ENCODE measurements at places on chromosomes 2 and 18.

DNA sequence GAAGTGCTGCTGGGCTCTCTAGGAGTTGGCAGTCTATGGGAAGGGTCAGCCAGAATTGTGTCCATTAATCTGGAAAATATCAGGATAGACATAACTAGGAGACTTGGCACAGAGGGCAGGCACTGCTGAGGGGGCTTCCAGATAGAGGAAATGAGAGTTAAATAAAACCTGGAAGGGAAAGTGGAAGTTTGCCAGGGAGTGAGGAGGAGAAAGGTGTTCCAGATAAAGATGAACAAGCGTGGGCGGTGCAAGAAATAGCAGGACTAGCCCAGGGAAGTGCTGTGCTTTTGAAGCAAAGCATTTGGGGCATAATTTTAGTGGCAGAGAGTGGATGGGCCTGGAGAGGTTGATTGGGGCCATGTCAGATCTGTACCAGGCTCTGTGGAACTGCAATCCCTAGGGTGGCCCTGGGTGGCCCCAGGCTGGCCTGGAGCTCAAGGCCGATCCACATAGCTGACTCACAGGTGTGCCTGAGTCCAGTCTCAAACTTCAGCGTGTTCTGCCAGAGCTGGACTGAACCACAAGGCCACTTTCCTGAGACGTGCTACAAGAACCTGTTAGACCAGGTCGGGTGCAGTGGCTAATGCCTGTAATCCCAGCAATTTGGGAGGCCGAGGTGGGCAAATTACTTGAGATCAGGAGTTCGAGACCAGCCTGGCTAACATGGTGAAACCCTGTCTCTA lies 26.9 kb downstream of the GALM start:
- no peak for DNase-seq

- no peak for DNase-seq
Observed at GRCh38 chr2:217553202-217553601, 449.6 kb downstream of the TNS1 start.

DNA sequence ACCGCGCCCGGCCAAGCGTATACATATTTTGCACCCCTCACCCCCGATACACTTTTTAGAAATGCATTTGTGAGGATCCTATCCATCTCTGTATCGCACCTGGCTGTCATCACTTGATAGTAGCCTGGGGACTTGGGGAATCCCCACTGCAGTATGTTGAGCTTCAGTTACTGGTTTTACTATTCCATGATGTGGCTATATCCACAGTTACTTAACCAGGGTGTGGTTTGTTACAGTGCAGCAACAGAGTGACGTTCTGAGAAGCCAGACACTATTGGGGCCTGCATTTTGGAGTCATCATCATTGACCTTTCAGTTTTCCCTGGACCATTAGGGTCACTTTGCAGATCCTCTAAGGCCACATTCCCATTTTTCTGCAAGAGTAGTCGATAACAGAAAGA lies 212.7 kb downstream of the AGAP1 start:
- no peak for DNase-seq

DNA sequence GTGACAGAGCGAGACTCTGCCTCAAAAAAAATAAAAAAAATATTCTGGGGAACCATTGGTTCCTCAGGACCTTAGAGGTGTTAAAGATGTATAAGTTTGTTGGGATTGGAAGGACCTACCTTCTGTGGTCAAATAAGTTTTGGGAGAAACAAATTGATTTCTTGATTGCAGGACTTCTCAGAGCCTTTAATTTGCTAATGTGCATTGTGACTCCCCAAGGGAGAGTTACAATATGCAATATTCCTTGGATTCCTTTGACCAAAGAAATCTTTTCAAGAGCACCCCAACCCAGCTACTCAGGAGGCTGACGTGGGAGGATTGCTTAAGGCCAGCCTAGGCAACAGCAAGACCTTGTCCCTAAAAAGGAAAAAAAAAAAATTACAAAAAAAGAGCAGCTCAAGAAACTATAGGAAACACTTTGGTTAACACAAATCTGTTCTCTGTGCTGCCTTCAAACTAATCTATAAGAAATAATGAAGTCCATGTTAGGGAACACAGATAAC lies 6.5 kb downstream of the NAGK start:
- DNase-seq: no peak

DNA sequence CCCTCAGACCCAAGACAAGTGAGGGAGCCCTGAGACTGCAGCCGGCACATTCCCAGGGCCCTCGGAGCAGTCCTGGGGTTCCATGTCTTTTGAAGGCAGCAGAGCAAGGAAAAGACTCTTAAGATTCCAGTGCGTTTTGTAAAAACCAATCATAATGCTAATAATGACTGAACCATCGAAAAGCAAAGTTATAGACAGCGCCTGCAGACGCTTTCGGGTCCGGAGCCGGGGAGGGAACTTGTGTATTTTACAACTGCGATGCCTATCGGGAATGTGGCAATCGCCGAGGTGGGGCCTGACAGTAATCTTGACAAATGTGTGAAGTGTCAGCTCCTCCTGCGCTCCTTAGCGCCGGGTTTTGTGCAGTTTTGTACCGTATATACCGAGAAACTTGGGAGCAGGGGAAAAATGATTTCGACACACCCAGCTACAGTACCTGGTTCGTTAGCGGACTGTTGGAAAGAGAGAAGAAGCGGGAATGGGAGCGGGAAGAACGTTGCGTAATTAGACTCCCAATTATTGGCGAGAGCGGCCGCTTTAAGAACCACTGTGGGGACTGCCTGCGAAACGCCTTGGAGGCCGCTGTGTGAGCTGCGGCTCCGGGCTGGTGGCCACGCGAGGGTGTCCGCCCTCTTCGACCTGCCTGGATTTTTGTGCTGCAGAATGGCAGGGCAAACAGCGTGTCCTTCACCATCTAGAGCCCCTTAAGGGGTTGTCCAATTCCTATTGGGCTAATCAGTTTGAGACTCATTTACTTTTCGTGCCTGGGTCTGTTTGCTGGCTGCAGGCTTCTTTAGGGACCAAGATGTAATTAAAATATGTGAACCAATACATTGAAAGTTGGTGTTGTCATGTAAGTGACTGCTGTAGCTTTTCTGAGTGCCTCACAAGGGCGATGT lies 2.4 kb downstream of the EPAS1 start:
- DNase-seq: peak; percentile 76

DNA sequence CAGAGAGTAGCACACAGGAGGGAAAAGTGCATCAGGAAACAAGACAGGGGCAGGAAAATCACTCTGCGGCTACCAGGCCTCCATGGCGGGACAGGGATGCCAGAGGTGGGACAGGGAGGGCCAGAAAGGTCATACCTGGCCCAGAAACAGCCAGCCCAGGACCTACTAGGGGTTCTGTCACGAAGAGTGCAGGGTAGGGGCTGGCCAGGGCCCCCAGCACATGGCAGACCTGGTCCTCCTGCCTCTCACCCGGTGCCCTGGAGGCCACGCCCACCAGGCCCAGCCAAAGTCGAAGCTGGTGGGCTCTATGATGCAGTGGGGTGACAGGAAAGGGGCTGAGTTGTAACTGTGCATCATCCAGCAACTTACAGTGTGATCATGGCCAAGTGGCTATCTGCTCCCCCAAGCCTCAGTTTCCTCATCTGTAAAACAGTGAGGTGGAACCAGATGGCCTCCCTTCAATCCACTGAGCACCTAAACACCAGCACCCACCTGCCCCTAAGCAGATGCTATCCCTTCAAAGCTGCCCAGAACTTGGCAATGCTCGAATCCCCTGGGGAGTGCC lies 10.6 kb downstream of the CYP26B1 start:
- no peak for DNase-seq

DNA sequence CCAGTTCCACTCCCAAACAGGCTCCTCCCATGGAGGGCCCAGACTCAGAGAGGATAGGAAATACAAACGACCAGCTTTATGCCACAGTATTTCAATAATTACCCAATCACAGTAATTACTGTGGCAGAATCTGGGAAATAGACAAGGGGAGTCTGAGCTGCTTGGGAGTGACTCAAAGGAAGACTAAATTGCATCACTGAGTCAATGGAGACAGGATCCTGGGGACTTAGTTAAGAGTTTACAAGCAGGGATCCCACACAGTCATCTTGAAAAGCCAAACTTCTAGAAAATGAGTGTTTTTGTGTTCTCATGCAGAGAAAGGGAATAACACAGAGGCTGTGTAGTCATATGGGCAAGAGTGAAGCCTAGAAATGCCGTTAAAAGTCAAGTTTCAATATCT lies 1142.1 kb downstream of the CNTNAP5 start:
- DNase-seq: no peak

DNA sequence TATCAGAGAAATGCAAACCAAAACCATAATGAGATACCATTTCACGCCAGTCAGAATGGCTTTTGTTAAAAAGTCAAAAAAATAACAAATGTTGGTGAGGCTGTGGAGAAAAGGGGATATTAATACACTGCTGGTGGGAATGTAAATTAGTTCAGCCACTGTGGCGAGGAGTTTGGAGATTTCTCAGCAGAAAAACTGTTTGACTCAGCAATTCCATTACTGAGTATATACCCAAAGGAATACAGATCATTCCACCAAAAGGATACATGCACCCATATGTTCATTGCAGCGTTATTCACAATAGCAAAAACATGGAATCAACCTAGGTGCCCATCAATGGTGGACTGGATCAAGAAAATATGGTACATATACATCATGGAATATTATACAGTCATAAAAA lies 54.5 kb upstream of the WDR75 start:
- DNase-seq: no peak

- DNase-seq: no peak
Observed at GRCh38 chr2:204019572-204020501, 83.3 kb downstream of the ICOS start.

- DNase-seq: no peak
Observed at GRCh38 chr18:12862874-12863482, 21.1 kb downstream of the PTPN2 start.

DNA sequence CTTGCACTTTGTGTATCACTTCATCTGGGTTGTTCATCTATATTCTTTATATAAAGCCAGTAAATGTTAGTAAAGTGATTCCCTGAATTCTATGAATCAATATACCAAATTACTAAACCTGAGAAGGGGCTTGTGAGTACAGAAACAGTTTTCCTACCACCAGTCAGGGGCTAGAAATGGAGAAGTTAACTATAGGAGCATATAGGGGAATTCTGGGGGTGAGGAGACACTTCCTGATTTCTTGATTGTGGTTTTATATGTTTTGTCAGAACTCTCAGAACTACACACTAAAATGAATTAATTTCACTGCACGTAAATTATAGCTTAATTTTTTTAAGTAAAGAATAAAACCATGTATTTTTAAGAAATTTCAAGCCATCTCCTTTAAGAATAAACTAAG lies 93.7 kb downstream of the SESTD1 start:
- DNase-seq: no peak

DNA sequence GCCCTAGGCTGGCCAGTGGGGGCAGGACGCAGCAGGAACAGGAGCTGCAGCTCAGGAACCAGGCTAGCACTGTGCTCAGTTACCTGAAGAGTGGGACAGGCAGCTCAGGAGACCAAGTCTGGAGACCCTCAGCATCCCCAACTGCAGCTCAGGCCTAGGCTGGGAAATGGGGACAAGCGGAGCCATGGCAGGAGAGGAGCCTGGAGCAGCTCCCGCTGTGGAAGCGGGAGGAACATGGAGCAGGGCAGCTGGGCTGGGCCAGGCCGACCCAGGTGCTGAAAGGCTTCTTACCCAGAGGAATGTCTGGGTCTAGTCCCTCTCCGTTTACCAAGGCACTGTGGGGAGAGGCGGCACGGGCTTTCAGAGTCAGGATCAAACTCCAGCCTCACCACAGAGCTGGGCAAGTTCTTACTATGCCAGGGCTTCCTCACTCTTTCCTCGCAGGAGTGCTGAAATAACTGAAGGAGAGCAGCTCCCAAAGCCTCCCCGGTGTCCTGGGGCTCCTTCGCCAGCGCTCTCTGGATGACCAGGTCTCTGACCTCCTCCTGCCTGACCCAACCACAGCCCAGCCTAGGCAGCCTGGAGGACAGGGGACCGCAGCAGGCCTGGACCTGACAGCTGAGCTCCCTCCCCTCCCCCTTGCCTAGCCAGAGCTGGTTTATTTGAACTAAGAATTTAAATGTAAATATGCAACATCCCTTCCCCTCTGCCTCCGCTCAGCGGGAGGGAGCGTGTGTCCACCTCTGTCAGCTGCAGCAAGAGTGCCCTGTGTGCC lies 247.8 kb upstream of the SIX2 start:
- DNase-seq: no peak

GRCh38 chr2:131724019-131724418 lies 196.3 kb downstream of the CCDC74A start:
- peak; percentile 30 for DNase-seq

- DNase-seq: no peak
Observed at GRCh38 chr18:8868276-8868675, 162.9 kb downstream of the MTCL1 start.

- DNase-seq: no peak
Observed at GRCh38 chr2:21779786-21780185, 656.0 kb downstream of the TDRD15 start.

- no peak for DNase-seq
Observed at GRCh38 chr2:7774481-7774880, 857.3 kb downstream of the RNF144A start.

DNA sequence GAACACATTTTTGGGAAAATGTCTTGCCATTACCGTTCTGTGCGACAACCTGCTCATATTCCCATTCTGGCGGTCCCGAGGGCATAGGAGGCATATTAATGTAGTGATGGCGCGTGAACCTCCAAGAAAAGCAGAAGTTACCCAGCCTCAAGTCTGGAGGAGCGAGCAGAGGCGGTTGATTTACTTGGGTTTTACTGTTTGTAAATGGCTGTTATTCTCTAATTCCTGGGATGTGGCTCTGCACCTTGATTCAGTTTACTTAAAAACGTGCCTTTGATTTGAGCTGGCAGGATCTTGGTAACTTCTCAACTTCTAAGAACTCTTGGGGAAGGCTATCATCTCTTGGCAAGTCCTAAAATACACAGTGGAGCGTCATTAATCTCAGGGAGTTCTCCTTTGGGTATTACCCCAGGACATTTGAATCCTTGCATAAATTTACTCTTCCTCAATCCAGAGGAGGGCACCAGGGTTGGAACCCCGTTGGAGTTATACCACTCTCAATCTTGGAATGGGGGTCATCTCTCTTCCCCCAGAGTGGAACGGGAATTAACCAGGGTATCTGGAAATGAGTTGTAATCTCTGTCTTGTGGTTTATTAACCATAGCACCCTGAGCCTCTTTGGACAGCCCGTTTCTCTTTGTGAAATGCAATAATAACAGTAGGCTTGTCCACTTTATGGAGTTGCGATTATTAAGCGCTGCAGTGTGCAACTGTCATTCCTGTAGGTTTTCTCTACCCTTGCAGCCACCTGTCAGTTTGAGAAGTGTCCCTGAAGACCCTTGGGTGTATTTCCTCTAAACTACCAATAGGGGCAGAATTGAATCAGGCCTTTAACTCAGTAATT lies 2.1 kb downstream of the HK2 start:
- DNase-seq: no peak

- no peak for DNase-seq
Observed at GRCh38 chr2:113760400-113760799, 4.0 kb upstream of the SLC35F5 start.
